ENCODE measurements at places on chromosomes 13 and 19. TPM values are rescaled to one million over a fixed set of nuclear protein-coding genes. Genes with fewer than 3 reads are reported as not detected.

IFNL3 gene
- polyA plus RNA-seq, result not detected

PSG7 gene
- polyA plus RNA-seq, result not detected

RDH8 gene
- polyA plus RNA-seq, result not detected

CFAP97D2 gene
- 0.31 TPM for polyA plus RNA-seq

GNG8 gene
- not detected for polyA plus RNA-seq

- no peak for DNase-seq
These were observed 17.7 kb upstream of the WASF3 start for GRCh38 chr13:26539738-26540292.

DNA sequence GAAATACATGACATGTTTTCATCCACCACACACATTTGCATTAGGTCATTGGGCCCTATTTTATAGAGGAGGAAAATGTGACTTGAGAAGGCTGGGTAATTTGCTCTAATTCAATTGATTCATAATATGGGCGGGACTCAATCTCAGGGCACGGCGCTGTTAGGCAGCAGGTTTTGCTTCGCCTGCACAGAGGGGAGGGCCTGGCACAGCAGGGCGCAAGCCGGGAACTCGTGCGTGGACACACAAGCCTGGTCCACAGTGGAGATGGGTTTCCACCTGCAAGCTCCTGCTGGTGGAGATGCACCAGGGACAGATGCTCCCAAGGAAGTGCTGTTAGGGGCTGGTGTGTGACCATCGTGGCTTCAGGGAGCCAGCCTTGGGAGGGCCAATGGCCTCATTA, 58.4 kb upstream of the MTIF3 start:
- DNase-seq, result no peak

DNA sequence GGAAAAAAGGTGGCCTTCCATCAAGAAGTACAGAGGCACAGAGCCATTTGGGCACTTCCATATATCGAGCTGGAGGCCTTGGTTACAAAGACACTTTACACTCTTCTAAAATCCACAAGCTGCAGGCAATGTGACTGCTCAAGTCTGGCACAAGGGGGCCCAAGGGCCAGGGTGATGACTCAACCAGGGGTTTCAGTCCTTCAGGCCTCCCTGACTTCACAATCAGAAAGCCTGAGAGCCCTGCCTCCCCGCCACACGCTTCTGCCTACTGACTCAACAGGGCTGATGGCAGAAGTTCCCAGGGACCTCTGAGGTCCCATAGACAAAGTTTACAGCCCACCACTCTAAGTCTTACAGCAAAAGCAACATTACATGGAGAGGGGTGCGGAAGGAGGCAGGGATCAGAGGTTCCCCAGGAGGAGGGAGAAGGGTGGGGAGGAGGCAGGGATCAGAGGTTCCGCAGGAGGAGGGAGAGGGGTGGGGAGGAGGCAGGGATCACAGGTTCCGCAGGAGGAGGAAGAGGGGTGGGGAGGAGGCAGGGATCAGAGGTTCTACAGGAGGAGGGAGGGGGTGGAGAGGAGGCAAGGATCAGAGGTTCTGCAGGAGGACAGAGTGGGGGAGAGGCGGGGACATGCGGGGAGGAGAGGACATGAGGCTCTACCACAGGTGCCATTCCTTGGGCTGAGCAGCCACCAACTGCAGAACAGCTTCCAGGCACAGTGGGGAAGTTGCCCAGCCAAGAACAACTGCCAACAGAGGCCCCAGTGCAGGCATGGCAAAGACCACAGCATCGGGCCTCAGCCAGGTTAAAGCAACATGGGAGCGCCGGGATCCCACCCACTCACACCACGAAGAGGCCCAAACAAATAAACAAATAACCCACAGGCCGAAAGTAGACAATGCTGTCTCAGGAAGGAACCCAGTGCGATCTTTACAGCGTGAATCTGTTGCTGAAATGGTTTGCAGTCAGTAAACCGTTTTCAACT, 52.0 kb downstream of the SLC7A1 start:
- no peak for DNase-seq

GRCh38 chr19:4337906-4338440, 654 bp downstream of the STAP2 start:
- no peak for DNase-seq

DNA sequence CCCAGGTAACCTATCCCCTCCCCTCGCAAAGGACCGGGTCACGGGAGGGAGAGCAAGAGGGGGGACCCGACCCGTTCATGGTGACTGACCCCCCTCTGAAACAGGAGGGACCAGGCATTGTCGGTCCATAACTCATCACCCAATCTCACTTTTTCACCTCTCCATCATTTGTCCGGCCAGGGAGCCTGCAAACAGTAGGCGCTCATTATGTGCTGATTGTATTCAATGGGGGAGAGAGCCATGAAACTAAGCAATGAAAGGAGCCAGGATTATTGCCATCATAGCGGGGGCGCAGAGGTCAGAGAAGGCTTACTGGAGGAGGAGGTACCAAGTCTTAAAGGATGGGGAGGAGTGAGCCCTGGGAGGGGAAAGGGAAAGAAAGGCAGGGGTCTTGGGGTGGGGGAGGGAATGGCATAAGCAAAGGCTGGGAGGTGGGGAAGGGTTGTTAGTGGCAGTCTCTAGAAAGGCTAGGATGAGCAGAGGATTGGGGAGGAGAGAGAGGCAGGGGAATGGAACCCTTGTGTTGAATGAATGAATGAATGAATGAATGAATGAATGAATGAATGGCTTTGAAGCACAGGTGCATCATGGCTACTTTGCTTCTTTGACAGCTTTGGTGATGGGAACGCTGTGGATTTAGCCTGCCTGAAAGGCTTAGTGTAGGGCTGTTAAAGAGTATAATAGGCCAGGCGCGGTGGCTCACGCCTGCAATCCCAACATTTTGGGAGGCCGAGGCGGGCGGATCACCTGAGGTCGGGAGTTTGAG, 1.4 kb downstream of the SHFL start:
- DNase-seq, result no peak

- DNase-seq, result no peak
These were observed 11.1 kb downstream of the PALM start for GRCh38 chr19:719636-720344.

- DNase-seq, result no peak
These were observed 6.4 kb downstream of the PNMA8C start for GRCh38 chr19:46422344-46422743.

DNA sequence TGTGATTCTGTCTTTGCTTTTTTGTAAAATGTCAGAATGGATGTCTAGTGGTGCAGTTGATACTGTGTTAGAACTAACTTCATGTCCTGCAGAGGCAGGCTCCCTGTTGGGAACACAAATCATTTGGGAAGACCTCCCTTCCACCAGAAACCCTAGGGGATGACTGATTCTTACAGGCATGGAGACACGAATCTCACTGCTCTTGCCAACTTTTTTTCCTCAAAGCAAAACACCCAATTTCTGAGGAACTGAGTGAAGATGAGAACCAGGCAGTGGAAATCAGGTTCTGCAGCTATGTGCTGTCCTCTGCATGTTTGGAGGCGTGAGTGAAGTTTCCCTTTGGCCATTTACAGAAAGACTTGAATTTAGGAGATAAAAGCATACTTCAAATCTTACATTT, 87.5 kb upstream of the CSNK1A1L start:
- DNase-seq, result no peak

- peak; percentile 30 for DNase-seq
These were observed 56.7 kb upstream of the MED4 start for GRCh38 chr13:48151363-48152161.

GRCh38 chr13:43981091-43981490, 101.4 kb downstream of the LACC1 start:
- DNase-seq, result no peak

DNA sequence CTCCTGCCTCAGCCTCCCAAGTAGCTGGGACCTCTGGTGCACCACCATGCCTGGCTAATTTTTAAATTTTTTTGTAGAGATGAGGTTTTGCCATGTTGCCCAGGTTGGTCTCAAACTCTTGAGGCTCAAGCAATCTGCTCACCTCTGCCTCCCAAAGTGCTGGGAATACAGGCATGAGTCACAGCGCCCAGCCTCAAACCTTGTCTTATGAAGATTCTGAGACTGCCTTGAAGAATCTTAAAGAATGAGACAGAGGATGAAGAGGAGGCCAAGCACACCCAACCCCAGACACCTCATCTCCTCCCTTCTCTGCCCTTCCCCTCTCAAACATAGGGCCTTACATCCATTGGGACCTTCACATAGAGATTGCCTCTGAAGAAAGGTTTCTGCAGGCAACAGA, 179.7 kb downstream of the ABCC4 start:
- DNase-seq, result no peak

DNA sequence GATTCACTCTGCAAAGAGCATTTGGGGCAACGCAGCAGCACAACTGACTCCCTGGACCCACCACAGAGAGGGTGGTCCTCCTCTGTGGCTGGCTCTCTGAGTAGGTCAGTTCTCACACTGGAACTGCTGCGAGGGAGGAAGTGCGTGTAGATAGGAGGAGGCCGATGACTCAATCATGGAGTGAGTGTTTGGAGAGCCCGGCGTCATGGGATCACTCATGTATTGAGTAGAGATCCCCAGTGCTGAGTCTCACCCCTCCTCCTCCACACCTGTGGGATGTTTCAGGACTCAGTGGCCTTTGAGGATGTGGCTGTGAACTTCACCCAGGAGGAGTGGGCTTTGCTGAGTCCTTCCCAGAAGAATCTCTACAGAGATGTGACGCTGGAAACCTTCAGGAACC, 8.9 kb downstream of the ZNF101 start:
- no peak for DNase-seq

DNA sequence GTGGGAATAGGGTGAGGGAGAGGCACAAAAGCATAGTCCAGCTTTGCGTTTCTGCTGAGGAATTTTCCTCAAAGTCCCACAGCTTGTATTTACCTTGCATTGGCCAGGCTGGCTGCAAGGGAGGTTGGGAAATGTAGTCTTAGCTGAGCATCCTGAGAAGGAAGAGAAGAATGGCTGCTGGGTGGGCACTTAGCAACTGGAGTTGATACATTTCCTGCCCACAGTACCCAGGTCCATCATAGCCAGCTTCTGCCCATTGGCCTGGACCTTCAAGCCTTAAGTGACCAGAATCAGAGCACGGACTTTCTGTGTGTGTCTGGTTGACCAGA, 112.4 kb downstream of the SIPA1L3 start:
- DNase-seq, result no peak

GRCh38 chr13:68551701-68552522, 1321.8 kb upstream of the PCDH9 start:
- DNase-seq, result no peak

DNA sequence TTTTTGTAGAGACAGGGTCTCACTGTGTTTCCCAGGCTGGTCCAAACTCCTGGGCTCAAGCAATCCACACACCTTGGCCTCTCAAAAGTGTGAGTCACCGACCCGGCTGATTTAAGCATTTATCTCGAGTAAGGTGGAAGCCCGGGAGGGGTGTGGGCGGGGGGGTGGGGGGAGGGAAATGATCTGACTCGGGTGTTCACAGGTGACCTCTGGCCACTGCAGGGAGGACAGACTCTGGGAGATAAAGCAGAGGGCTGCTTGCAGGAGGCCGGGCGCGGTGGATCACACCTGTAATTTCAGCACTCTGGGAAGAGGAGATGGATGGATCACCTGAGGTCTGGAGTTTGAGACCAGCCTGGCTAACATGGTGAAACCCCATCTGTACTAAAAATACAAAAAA, 7.9 kb downstream of the DENND1C start:
- DNase-seq, result no peak

- no peak for DNase-seq
These were observed 38.1 kb downstream of the NUFIP1 start for GRCh38 chr13:44951184-44951583.

DNA sequence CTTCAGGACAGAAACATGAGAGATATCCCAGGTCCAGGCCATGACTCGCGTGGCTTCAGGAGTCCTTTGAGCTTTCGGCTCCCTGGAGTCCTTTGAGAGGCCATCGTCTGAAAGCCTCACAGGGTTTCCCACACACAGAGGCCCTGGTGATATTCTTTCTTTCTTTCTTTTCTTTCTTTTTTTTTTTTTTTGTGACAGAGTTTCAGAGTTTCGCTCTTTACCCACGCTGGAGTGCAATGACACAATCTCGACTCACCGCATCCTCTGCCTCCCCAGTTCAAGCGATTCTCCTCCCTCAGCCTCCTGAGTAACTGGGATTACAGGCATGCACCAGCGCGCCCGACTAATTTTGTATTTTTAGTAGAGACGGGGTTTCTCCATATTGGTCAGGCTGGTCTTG, 5.5 kb downstream of the SIN3B start:
- no peak for DNase-seq

GRCh38 chr19:50983625-50984292, at the start of gene KLK7:
TSS of gene KLK7 (minus strand) at chr19:50983917. CDS start at chr19:50982399, 1,518 bp downstream.
- DNase-seq, result no peak

DNA sequence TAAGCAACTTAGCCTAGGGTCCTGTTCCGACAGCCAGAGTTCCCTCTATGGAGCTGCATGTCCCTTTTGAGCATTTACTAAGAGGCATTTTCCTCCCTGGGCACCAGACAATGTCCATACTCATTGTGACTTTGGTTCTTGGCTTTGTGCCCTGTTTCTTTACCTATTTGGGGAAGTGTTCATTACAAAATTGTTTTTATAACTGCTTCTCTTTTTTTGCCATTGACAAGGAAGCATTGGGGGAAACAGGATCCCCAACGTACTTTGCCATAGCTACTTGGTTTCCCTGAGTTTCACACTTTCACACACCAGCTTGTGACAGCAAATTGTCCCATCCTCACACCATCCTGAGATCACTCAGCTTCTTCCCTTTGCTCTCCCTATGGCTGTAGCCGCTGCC, 81.1 kb upstream of the SIAH3 start:
- DNase-seq, result no peak

Data from CD8-positive, alpha-beta memory T cell (primary cell).